ELR (cell line): ENCODE measurements at places on chromosomes 6 and 20.

DNA sequence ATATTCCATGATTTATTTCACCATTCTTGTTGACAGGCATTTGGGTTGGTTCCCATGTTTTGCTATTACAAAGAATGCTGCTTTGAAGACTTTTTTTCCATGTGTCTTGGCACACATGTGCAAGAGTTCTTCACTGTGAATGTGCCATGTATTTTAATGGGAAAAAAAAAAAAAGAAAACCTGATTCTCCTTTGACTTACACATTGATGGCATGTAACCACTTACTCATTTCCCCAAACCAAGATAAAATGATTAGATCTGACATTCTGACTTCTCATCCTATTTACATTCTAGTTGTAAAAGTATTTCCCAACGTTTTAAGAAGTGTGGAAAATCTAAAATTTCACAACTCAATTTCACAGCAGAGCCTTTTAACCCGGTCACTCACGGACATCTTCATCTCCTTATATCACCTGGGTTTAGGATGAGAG lies 4.4 kb downstream of the CAP2 start:
- DNase-seq = peak; percentile 75

DNA sequence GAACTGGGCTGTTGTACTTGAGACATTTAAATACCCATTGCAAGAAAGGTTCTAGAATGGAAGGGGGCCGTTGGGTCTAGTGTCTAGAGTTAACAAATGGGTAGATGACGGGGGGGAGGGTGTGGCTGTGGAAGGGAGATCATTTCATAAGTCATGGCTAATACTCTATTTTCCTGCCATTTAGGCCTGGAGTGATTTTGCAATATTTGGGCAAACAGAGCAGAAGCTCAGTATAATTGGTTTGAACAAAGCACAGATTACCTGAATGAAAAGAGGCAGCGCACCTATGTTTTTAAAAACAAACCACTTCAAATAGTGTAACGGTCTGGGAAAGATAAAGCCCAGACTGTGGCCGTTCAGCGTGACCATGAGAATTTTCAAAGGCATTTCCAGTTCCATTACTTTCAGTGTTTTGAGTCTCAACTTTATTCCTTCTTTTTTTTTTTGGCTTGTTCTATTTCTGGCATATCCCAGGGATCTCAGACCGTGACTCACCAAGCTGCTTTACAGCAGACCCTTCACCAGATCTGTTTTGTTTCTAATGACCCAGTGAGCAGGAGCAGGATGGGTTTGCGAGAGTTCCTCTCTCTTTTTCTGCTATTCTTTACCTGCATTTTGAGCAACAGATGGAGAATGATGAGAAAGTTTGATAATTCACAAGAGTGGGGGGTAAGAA lies 73.7 kb downstream of the LYRM2 start:
- no peak for DNase-seq

- no peak for DNase-seq
These were observed 17.4 kb downstream of the KIAA1586 start for GRCh38 chr6:57063847-57064246.

DNA sequence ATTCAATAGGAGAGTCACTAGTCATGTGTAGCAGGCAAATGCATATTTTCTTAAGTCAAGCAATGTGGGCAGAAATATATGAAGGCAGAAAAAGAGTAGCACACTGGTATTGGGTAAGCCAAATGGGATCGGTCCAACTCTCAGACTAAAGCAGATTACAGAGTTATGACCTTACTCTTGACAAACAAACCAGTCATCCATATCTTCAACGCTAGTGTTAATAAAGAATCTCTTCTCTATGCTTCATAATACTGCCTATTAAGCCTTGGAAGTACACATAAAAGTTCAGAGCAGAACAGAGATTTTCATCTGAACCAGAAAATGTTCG lies 320.2 kb upstream of the JARID2 start:
- DNase-seq = peak; percentile 2

DNA sequence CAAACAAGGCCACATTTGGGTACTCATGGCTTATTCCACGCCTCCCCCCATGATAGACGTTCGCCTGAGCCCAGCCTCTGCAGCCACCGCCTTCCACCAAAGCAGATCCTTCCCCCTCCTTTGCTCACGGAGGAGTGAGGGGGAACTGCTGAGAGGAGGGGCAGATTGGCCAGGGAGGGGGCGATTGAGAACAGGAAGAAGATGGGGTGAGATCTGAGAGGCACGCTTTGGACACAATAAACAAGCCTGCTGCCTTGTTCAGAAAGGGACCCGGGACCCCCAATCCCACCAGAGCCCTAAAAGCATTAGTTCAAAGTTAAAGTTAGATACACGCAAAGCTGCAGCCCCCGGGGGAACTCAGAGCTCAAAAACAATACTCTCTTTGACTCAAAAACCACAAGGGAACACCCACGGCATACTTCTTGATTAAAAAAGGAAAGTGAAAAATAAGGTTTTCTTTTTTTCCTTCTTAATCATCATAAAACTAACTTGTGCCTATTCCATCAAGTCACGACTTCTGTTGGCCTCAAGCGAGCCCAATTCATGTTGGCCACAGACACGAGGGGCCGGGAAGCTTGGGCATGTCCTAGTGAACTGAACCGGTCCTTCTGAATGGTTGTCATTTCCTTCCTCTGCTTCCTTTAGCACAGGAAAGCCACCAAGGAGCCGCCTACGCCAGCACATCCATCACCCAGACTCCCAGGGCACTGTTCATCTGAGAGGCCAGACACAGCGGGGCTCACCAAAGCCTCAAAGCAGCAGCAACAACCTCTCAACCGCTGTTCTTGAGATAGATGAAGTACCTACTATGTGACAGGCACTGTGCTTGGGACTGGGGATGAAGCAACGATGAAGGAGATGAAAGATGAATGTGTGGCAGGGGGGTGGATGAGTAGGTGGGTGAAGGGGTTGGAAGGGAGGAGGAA lies 44.7 kb downstream of the NFATC2 start:
- no peak for DNase-seq

DNA sequence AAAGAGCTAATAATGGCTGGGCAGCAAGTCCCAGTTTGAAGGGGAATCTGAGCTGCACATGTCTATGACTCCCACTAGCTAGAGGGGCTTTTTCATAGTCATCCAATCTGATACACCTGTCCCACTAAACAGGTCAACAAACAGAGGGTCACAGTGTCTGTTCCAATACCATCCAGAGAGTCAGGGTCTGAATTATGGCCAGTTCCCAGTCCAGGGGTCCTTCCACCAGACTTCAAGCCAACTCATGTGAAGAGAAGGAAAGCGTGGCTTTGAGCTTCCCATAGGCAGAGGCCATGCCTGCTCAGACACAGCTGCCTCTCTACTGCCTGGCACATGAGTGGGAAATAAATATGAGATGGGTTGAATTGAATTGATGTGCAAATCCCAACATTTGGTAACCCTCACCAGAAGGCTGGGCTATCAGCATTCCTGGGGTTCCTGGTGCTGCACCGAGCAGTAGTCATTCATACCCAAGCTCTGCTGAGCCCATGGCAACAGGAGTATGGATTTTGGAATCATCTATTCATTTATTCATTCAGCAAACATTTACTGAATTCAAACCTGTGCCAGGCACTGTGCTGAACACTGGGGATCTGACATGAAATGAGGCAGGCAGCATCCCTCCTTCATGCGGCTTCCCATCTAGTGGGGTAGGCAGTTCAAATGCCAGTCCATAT lies 17.2 kb downstream of the TP53RK start:
- no peak for DNase-seq

- no peak for DNase-seq
These were observed 39.4 kb downstream of the RRBP1 start for GRCh38 chr20:17642404-17643269.

- DNase-seq = peak; percentile 89
These were observed 10.8 kb upstream of the WTAP start for GRCh38 chr6:159716247-159717096.

DNA sequence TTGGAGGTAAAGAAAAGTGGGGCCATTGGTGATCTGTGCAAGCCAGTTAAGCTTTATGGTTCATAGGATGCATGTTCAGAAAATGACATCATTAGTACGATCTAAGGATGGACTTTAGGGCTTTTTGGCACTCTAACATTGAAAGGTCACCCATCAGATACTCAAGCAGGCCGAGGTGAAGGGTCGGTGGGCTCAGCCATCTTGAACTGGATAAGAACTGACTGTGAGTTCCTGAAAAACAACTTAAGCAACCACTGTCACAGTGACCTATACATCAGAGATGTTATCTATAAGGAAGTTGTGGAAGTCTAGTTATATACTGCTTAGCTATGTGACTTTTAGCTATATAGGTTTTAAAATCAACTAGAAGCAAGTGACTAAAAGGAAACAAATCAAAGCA lies 13.0 kb upstream of the ITCH start:
- DNase-seq = peak; percentile 38

- DNase-seq = no peak
These were observed 184.3 kb downstream of the TBXT start for GRCh38 chr6:165983112-165984072.

- DNase-seq = no peak
These were observed 27.5 kb downstream of the ECI2 start for GRCh38 chr6:4107873-4108272.

DNA sequence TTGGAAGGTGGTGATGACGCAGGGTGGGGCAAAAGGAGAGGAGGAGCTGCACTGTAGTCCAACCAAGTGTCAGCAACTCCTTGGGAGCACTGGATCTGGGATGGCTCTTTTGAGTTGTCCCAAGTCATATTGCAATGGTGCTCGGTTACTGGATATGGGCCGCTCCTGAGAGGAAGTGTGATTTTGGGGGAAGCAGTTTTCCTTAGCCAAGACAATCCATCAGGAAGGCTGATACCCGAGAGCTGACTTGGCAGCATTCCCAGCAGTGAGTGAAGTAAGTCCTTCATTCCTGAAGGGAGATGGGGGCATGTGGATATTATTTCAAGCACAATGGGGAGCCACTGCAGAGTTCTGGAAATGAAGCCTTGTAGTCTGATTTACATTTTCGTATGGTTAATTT lies 354.1 kb downstream of the RFPL4B start:
- DNase-seq = peak; percentile 5
